NCI-H446 (cell line): ENCODE measurements at places on chromosomes 13 and 19.

DNA sequence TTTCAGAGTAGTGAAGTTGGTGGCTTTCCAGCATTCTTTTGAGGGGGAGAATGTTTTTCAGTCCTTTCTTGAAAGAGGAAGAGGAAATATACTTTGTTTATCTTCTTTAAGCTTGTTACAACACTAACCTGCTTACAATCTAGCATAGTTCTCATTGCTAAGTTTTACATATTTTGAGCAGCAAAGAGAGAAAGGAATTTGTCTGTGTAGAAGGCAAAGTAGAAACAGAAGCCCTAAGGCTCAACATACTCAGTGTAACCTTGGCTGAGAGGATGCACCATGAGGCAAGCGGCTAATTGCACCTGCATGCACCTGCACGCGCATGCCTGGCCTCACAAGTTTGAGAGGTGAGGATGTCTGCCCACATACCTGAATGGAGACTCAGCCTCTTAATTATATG is 2.2 kb downstream of the FRY start:
- no peak for DNase-seq

DNA sequence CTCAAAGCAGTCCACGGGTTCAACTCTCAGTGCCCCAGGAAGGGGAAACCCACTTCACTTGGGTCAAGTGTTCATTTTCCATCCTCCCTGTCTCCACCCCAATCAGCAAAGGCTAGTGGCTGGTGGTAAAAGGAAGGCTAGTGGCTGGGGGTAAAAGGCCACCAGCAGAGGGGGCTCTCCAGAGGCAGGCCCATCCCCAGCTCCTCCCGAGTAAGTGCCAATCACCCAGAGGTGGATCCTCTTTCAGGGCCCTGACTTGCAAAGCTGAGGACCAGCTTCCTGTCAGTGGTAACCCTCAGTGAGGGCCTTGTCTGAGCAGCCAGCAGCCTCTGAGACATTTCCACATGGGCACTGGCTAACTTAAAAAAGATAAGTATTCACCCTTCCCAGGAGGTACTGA is 22.0 kb upstream of the TPT1 start:
- no peak for DNase-seq

- no peak for DNase-seq
Measured at GRCh38 chr13:72541674-72542073, 185.8 kb downstream of the MZT1 start.

GRCh38 chr19:23996549-23996948 is 81.9 kb downstream of the ZNF726 start:
- DNase-seq: no peak

- no peak for DNase-seq
Measured at GRCh38 chr13:79439275-79439674, 33.2 kb upstream of the RBM26 start.

DNA sequence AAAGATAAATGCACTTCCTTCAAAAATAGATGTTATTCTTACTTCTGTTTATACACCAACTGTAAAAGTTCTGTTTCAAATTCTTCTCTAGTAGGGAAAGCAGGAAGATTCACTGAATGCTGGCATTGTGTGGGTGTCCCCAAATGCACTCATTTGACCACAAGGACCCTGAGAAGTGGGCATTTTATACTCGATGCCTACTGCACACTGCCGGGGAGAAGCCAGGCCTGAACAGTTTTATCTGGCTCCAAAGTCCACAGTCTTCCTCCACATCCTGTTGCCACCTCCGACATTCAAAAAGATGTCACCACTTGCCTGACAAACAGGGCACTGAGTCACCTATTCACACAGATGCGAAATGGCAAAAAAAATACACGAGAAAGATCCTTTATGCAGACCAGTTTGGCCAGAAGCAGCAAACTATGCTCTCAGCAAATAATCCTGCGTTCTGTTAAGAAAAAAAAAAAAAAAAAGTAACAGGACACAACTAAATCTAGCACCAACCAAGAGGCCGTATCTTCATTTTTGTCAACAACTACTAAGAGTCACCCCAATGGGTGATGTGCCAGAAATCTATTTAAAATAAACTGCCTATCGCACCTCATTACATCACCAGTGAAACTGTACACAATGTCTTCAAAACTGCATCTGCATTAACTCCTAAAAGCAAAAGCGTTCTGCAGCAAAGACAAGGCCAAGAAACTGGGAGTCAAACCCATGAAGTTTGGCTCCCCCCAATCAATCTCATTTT is 6.2 kb downstream of the ZC3H4 start:
- no peak for DNase-seq

GRCh38 chr19:35432911-35433310 is 15.1 kb upstream of the FFAR2 start:
- DNase-seq: no peak

GRCh38 chr19:18379803-18380747 is 5.9 kb upstream of the GDF15 start:
- DNase-seq: peak; percentile 41

DNA sequence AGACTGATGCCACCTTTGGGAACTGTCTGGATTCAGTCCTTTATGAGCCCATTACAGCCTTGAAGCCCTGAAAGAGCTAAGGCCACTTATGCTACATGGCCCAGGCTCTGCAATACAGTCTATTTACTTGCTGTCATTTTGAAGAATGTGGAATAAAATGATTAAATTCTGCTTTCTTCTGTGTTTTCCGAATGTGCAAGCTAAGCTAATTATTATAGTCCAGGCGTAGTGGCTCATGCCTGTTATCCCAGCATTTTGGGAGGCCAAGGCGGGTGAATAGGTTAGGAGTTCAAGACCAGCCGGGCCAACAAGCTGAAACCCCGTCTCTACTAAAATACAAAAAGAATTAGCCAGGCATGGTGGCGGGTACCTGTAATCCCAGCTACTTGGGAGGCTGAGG is 142.5 kb downstream of the TEX29 start:
- DNase-seq: no peak

DNA sequence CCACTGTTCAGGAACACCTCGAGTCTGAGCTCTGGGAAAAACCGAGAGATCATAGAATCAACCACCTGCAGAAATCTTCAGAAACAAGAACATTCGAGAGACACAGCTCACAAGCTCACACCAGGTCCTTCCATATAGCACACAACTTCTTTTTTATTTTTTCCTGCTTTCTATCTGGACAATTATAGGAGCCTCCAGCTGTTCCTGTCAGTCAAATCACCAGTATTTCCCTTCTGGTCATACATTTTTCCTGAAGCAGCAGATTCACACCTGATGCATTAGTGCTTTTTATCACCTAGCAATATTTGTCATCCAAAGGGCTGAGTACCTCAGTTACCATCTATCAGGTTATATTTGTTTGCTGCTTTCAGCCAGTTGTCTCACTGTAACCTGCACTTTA is 323.5 kb downstream of the FOXO1 start:
- DNase-seq: no peak

DNA sequence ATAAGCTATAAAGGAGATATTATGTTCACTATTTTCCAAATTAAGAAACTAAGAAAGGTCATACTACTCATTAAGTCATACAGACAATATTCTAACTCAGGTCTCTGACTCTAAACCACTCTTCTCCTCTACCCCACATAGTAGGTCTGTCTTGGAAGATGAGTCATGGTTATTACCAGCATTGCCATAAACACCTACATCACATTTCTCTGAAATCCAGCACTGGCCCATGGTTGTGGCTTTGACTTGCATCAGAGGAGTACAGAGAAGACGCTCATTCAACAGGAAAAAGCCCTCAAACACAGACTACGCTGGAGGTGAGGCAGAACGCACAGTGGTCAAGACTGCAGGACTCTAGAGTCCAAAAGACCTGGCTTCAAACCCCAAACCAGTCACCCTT is 476.8 kb downstream of the COG6 start:
- no peak for DNase-seq

- no peak for DNase-seq
Measured at GRCh38 chr19:32421589-32422361, 16.2 kb downstream of the DPY19L3 start.

- no peak for DNase-seq
Measured at GRCh38 chr13:82747291-82747690, 1135.0 kb downstream of the SLITRK1 start.

DNA sequence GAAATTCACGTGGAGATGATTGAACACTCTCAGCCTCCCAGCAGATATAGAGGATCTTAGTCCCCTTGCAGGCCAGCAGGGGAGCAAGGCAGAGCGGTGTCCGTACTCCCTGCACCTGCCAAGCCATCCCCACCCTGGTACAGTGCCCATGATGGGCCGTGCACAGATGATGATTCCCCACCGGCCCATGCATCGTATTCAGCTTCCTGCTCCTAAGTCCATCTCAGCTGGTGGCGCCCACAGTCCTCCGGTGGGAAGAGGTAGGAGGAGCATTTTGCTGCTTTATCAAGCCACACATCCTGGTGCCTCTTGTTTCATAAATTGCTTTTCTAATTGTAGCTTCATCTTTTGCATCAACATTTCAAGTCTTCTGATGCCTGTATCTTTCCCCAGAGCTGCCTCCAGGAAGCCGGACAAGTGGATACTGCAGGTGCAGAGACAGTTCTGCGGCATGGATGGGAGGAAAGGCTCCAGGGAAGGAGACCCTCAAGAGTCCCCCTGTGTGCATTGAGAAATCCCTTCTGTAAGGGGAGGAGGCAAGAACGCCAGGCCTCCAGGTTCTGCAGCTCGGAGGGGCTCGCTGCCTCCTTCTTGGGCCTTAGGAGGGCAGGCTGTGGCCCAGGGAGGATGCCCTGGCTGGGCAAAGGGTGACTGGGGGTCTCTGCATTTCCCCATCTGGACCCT is 55.3 kb downstream of the F2RL3 start:
- no peak for DNase-seq

DNA sequence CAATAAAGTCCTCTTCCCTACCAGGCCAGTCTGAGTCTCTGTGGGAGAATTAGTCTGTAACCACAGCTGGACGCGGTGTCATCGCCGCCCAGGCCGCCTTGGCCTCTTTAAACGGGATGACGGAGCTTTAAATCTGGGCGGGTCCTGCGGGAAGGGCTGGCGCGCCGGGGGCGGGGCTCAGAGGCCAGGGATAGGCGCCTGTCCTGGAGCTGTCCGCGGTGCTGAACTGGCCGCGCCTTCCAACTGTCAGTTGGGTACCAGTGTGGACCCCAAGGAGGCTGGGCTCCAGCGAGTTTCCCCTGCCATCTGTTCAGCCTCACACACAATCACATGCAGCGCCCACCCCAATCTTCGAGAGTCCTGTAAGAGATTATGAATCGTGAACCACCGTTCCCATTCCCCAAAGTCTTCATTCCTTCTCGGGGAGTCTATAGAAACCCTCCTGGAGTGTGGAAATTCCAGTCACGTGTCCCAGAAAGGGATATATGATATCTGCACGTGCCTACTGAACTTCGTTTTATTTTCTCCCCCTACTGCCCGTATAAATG is 11.5 kb downstream of the APLP1 start:
- no peak for DNase-seq

GRCh38 chr19:8214802-8215201 is 5.6 kb downstream of the CERS4 start:
- DNase-seq: no peak

DNA sequence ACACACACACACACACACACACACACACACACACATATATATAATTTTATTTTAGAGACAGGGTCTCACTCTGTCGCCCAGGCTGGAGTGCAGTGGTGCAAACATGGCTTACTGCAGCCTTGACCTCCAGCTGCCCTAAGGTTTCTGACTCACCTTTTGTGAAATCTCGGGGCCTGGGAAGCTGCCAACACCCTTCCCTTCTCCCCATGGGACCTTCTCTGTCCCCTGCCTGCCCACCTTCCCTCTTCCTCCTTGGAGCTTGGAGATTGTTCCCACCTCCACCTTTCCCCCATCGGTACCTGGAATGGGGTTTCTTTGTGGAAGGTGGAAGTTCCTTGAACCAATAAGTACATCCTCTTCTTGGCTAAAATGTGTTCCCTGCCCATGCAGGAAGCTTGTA is 6.3 kb downstream of the ARRDC5 start:
- no peak for DNase-seq

- DNase-seq: no peak
Measured at GRCh38 chr13:109228211-109228610, 558.2 kb downstream of the IRS2 start.
